ENCODE measurements at places on chromosomes 2 and 18.

- no peak for DNase-seq
These were observed 10.0 kb downstream of the KCNH7 start for GRCh38 chr2:162828545-162828944.

GRCh38 chr2:241261628-241262027, 53.8 kb downstream of the HDLBP start:
- no peak for DNase-seq

GRCh38 chr2:26561918-26562810, 79.0 kb downstream of the CIB4 start:
- peak; percentile 5 for DNase-seq

- DNase-seq = no peak
These were observed 95.0 kb downstream of the RNF144A start for GRCh38 chr2:7012141-7012764.

GRCh38 chr18:75644871-75645270, 217.4 kb upstream of the SMIM21 start:
- DNase-seq = no peak

DNA sequence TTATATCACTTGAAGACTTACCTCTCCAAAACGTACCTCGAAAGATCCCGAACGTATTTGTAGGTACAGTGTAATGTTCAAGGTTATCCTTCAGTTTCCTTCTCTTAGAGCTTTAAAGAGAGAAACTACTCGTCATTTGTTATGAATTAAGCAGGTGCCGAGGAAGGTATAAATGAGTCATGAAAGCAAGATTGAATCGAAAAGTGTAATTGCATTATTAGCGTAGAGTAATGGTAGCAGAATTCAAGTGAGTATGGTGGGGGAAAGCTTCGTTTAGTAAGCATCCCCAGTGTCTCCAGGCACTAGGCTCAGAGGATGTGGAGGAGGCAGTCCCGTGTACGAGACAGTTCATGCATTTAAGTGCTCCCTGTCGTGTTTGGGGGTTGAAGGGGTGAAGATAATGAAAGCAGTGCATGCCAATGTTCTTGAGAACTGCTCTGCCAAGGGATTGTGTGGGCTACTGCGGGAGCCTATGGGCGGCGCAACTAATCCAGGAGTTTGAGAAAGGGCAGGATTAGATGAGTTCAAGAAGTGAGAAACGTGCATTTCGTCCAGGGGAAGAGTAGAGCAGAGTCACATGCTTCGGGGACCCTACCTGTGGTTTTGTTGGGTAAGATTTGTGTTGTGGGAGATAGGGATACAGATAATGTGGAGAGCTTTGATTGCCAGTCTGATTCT, 858 bp downstream of the POLR1B start:
- peak; percentile 28 for DNase-seq

GRCh38 chr18:62610701-62611411, 88.0 kb downstream of the ZCCHC2 start:
- DNase-seq = no peak

DNA sequence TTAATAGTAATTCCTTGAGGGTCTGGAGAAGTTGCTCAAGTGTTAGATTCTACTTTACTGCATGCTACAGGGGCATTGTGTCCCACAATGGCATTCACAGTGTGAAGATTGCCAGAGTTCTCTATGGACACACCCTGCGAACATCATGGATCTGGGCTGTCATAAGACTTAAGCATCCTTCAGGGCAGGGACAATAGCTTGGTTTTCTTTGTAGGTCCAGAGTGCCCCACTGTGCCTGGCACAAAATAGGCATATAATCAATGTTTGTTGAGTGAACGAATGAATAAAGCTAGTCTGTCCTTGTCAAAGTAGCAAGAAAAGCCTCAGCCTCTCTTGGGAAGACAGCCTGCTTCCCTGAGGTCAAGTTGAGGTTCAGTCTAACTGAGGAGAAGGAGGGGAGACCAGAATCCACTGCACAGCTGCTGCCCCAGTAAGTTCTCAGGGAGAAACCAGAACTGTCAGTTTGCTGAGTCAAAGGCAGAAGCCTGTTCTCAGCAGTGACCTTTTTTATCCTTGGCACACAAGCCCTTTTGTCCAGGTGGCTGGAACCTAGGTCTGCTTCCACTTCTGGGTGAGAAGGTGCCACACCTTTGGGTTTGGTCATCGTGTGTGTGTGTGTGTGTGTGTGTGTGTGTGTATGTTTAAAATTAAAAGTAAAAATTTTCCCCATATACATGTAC, 15.0 kb downstream of the INPP4A start:
- DNase-seq = peak; percentile 67

GRCh38 chr2:152925547-152926448, 207.4 kb downstream of the ARL6IP6 start:
- DNase-seq = peak; percentile 60

- DNase-seq = no peak
These were observed 42.2 kb downstream of the LBH start for GRCh38 chr2:30273574-30273929.

GRCh38 chr2:142756430-142756829, 121.0 kb upstream of the KYNU start:
- no peak for DNase-seq

DNA sequence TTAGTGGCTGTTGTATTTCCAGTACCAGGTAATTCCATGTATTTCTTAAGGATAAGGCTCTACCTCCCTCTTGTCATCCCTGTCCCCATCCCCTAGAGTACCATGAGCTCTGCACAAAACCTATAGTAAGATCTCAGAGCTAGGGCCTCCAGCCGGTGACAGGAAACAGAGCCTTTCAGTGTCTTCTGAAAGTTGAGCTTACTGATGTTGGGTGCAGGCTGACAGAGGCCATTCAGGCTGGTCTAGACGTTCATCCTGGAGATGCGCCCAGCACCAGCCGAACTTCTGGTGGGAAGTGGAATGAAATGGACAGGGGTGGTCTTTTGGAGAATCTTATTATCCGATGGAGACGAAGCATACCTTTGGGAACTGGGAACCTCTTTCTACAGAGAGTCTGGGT, 16.7 kb upstream of the LYPD6B start:
- DNase-seq = no peak

DNA sequence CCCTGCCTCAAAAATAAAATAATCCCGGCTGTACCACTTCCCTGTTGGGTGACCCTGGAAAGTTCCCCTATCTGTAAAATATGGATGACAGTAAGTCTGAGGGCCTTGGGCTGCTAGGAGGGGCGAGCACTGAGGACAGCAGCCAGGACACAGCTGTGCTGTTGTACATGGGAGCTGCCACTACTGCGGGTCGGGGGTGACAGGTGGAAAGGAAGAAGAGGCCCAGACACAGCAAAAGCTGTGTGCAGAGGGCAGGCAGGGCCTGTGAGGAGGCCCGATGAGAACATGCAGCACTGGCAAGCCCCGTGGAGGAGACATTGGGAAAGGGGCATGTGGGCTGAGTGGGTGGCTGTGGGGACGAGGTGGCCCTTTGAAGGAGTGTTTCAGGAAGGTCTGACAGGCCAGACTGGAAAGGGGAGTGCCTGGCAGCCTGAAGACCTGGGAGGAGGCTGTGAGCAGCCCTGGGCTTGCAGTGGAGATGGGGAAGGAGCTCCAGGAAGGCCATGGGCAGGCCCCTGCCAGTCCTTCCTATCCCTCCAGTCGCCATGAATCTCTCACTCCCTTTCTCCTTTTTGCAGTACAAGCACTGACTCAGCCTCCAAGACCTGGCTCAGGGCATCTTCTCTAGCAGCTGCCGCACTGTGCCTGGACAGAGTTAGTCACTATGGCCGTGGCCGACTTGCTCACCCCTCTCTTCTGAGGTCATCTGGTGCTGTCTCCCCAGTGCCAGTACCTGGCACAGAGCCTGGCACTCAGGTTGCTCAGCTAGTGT, 28.9 kb upstream of the SEMA4C start:
- DNase-seq = no peak

- no peak for DNase-seq
These were observed 123.6 kb downstream of the LRATD1 start for GRCh38 chr2:14756122-14756541.

GRCh38 chr2:233480490-233481202, 85.9 kb downstream of the USP40 start:
- no peak for DNase-seq

DNA sequence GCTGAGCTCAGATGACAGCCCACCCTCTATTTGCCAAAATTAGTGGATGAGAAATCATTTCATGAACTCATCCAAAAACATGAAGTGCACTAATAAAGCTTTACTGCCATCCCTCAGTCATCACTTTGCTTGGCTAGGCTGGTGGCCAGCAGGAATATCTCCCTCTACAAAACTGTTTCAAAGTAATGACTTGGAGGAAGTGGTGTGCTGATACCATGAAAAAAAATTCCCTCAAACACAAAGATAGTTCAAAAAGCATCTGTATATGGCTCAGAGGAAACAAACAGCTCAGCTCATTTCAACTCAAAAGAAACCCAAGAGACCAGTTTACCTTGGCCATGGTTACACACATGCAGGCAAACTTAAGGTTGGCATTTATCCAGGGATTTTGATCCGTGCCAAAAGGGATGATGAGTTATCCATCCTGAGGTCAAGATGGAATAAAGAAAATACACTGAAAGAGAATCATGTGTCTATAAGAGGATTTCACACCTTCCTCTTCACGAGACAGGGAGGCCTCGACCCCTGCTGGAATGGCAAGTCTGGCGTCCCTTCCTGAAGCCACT, 18.4 kb upstream of the WIPF1 start:
- DNase-seq = peak; percentile 46

- no peak for DNase-seq
These were observed 599.5 kb upstream of the SYT4 start for GRCh38 chr18:43876748-43877147.

GRCh38 chr2:100268986-100269385, 53.3 kb downstream of the LONRF2 start:
- no peak for DNase-seq

DNA sequence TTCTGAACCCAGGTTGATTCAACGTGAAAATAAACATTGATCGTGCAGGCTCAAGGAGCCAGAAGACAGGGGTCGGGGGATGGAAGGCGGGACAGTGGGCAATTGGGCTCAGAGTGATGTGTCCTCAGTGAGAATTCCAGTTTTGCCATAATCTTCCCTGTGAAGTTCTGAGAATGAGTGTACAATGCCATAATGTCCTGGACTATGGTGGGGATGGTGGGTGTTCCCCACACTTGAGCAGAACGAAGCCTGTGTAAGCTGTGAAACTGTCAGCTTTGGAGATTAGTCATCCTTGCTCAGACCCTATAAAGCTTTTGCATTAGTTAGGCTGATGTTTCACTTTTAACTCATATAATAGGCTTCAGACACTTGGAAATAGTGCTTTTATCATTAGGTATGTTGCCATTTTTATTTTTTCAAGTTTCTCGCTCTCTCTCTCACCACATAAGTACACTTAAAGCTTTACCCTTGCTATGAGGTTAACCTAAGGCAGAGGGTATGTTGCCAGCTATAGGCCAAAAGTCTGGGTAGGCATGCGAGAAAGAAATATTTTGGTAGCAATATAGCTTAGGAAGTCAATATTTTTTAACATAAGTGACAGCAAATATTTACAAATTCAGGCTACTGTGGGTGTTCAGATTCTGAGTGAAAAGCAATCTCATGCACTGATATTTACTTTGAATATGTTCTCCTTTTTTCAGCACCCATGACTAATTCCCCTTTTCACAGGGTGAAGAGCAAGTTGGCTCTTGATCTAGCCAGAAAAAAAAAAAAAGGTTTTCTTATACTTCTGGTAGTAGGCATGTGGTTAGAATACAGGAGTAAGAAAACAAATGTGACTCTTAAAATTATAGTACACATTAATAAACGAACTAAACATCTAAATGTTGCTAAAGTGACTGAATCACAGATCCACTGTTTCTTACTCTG, 47.2 kb downstream of the CDC42EP3 start:
- DNase-seq = peak; percentile 88
